KG1 (cell line): ENCODE measurements at places on chromosomes 4 and X.

DNA sequence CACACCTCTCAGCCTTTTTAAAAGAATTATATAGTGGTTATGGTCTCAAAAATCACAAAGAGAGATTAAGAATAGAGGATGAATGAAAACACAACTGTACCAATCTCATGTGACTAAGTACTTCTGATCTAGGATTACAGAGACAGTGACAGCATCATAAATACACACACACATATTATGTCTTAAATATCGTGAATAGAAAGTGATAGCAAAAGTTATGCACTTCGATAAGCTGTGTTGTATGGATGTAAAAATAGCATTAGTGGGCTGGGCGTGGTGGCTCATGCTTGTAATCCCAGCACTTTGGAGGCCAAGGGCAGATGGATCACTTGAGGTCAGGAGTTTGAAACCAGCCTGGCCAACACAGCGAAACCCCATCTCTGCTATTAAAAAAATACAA is 25.0 kb downstream of the GYPA start:
- no peak for DNase-seq

DNA sequence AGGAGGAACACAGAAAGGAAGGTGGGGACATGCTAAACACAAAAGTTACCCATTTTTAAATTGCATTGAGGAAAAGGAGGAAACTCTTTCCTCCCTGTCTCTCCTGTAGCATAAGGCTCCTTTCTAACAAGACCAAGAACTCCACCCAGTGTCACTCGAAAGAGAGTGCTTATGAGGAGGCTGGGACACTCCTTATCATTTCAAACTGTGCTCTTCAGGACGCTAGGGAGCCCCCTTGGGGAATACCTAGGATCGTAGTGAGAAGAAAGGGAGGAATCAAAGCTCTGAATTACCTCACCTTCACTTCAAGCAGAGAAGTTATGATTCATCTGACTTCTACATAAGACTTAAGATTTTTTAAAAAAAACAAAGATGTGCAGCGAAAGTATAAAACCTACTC is 65.5 kb downstream of the F9 start:
- no peak for DNase-seq

GRCh38 chr4:157977086-157977485 is 195.7 kb downstream of the GASK1B start:
- no peak for DNase-seq

- no peak for DNase-seq
Observed at GRCh38 chrX:150049647-150050046, 111.4 kb upstream of the EOLA2 start.

DNA sequence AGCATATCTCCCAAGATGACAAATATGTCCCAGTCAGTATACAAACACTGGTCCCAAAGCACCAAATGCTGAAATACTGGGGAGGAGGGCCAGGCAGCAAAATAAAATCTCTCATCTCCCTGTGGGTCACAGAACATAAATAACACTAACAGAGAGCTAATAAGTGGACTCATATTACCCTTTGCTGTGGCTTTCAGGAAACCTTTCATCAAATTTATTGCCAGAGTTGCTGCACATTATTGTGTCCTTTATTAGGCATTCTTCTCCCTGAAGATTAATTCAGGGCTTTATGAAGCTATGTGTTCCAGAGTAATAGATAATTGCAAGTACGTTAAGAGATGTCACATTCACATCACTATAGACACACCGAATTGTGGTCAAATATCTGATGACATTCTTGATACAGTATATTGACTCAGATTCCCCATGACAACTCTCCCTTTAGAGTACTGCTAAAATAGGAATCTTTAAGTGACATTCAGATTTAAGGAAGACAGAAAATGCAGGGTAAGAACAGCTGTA is 124.1 kb upstream of the PRR32 start:
- DNase-seq, result no peak

DNA sequence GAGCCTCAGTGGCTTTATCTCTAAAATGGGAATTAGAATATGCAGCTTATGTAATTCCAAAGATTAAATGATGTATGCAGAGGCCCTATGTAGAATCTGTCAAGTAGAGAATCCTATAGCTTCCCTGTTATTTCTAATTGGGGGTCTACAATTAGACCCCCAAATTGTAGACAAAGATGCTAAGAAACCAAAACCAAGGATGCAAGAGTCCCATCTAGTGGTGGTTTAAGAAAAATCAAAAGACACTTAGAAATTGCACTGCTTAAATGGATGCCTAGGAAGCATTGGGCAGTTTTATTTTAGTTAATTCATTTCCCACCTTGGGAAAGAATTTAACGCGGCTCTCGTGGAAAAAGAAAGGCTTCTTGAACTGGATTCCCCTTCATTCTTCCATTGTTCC is 115.2 kb downstream of the GABRA2 start:
- no peak for DNase-seq

GRCh38 chr4:180827232-180828009 is 1415.8 kb upstream of the TENM3 start:
- no peak for DNase-seq

DNA sequence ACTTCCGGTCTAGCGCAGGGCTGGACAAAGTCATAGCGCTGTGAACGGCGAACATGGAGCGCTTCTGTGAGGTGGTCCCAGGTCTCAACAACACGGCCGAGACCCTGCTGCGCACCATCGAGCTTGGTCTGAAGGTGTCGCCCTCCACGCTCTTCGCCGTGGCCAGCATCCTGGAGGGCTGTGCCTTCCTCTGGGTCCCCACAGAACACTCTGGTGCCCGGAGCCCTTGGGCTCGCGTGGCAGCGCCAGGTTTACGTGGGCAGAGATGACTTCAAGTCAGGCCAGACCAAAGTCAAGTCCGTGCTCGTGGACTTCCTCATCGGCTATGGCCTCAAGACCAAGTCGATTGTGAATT is 128.6 kb downstream of the ANAPC4 start:
- DNase-seq, result no peak

DNA sequence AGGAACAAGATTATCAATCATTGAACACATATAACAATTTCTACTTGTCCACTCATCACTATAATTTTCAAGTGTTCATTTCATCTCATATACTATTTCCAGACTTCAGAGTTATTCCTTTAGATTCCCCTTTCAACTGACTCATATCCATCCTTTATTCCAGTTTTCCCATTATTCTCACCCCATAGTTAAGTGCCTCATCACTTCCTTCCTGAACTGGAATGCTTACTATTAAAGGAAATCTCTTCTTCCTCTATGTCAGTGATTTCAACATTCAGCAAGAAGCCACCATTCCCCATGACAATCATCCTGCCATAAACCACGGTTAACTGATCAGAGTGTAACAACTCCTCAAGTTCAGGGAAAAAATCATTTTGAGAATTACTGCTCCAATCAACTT is 198.9 kb downstream of the FBXO8 start:
- DNase-seq, result no peak

DNA sequence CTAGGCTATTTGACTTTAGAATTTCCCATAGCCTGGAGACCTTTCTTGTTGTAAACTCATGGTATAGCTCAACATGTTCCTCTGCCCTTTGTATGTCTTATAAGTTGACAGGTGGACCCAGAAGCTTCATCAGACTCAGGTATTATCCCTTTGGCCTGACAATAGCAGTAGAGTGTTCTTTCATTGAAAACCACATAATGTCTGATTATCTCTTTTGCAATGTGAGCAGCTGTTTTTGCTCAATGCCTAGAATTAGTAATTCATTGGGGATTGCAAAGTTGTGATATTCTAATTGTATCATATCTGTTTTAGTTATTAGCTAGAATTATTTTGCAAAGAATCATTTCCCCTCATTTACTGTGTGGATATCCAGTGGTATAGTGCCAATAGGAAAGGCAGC is 27.5 kb downstream of the TBC1D19 start:
- DNase-seq, result no peak

DNA sequence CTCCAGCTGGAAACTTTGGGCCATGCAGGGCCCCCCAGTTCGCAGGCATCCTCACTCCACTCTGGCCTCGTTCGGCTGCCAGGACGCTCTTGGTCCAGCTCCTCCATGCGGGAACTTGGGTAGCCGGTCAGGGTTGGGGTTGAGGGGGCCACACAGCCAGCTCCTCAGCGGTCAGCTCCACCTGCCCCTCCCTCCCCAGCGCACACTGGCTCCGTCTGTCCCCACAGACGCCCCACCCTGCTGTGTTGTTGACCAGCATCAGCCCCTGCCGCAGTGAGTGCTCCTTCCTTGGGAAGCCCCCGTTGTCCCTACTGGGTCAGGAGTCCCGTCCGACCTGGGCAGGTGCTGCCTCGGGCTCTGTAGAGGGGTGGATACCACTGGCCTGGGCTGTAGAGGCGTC is 5.8 kb downstream of the FGFRL1 start:
- DNase-seq, result no peak

- peak; percentile 8 for DNase-seq
Observed at GRCh38 chr4:20422398-20422797, 170.7 kb downstream of the SLIT2 start.

GRCh38 chr4:140691369-140691768 is 64.8 kb downstream of the TBC1D9 start:
- DNase-seq, result no peak

DNA sequence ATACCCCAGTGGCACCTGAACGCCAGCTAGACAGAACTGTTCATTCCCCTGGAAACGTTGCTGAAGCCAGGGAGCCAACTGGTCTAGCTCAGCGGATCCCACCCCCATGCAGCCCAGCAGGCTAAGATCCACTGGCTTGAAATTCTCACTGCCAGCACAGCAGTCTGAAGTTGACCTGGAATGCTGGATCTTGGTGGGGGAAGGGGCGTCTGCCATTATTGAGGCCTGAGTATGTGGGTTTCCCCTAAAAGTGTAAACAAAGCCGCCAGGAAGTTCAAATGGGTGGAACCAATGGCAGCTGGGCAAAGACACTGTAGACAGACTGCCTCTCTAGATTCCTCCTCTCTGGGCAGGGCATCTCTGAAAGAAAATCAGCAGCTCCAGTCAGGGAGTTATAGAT is 213.0 kb downstream of the NKX6-1 start:
- no peak for DNase-seq

DNA sequence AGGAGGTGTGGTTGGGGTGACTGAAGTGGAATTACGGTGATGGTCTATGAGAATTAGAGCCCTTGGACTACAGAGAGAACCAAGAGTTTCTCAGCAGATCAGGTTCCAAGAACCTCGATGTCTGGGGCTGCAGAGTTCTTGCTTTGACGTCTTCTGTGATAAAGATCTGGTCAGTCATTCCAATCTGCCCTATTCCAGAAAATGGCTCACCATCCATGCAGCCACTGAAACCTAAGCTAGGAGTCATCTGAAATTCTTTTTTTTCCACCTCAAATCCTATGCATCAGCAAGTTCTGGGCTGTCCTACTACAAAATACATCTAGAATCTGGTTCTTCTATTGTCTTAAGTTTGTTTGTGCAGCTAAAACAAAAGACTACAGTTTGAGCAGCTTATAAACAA is 254.4 kb upstream of the PGRMC2 start:
- DNase-seq, result no peak

GRCh38 chr4:1927675-1928074 is 56.5 kb downstream of the NSD2 start:
- DNase-seq, result no peak

- no peak for DNase-seq
Observed at GRCh38 chr4:164871673-164872072, 5.3 kb upstream of the APELA start.

DNA sequence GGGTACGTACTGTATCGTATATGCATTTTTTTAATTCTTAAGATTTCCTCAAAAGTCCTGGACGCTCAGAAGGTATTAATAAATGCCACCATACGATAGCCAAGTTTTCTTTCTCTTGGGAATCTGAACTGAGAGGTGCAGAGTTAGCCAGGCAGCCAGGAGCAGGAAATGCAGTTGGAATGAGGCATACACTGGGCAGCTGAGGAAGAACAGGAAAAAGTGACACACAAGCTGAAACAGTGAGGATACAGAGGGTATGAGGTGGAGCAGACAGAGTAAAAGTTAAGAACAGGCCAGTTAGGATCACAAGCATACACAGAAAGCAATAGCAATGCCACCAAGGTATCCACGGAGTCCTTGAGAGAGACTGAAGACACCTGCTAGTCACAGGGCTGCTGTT is 13.4 kb downstream of the UFSP2 start:
- DNase-seq, result no peak

DNA sequence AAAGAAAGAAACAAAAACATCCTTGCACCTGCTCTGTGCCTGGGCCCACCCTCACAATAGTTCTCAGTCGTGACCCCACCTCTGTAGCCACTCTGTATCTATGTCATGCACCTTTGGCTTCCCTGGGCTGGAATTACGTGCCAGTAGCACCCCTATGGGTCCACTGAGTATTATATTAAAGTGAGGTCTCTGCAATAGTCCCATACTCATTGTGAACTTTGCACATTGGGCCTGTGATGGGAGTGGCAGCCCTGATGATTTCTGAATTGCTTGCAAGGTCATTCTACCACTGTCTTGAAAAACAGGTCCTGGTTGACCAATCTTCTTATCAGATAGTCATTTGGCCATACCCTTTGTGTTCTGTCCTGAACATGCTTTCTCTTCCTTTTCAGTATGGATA is 1012.1 kb downstream of the RAB28 start:
- DNase-seq, result no peak

- no peak for DNase-seq
Observed at GRCh38 chr4:4991541-4992099, 27.6 kb downstream of the CYTL1 start.

GRCh38 chr4:140924761-140925392 is 168.7 kb upstream of the TBC1D9 start:
- DNase-seq, result no peak

DNA sequence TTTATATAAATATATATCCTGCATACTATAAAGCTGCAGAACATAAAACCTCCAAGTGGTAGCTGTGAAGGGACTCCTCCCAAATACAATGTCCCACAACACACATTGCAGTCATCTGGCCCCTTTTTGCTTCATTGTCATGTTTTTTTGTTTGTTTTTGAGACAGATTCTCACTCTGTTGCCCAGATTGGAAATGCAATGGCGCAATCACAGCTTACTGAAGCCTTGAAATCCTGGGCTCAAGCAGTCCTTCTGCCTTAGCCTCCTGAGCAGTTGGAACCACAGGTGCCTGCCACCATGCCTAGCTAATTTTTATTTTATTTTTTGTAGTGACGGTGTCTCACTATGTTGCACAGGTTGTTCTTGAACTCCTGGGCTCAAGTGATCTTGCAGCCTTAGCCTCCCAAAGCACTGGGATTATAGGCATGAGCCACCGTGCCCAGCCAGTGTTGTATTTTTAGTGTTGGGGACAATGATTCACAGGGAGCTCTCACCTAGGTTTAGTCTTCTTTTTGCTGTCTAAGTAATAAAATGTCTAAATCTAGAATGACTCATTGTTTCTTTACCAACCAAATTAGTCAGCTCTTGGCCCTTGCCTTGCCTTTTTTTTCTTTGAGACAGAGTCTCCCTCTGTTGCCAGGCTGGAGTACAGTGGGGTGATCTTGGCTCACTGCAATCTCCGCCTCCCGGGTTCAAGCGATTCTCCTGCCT is 24.0 kb upstream of the XIAP start:
- DNase-seq, result no peak

DNA sequence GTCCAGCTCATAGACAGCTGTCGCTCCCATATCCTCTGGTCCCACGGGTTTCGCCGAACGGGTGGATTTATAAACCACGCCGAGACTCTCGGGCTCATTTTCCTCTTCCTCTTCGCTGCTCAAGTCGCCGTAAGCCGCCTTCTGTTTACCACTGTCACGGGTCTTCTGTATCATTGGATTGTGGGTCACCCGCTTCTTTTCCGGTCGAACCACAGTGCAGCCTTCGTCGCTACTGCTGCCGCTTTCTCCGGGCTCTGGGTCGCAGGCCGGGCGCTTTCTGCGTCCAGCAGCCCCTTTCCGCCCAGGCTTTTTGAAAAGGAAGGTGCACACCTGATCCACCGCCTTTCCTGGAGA is 311 bp downstream of the RNF113A start:
- DNase-seq, result no peak
